ENCODE measurements at places on chromosomes 16 and 17. TPM values are rescaled to one million over a fixed set of nuclear protein-coding genes. Genes with fewer than 3 reads are reported as not detected.

RNF222 gene
- total RNA-seq, result not detected

NPIPB9 gene
- 1.3 TPM for total RNA-seq

TSNAXIP1 gene
- total RNA-seq, result 0.51 TPM

KRTAP9-4 gene
- total RNA-seq, result not detected

DRC3 gene
- total RNA-seq, result 1.5 TPM

HSBP1 gene
- 99.9 TPM for total RNA-seq

CSF3 gene
- 0.90 TPM for total RNA-seq

SLC38A8 gene
- total RNA-seq, result not detected

OR1F1 gene
- total RNA-seq, result not detected

KRTAP2-2 gene
- total RNA-seq, result not detected

LITAFD gene
- not detected for total RNA-seq

CIITA gene
- total RNA-seq, result under 0.01 TPM

NOXO1 gene
- 0.13 TPM for total RNA-seq

GALNS gene
- total RNA-seq, result 7.2 TPM

TEKT5 gene
- total RNA-seq, result not detected

CRAMP1 gene
- 12.9 TPM for total RNA-seq

DBNDD1 gene
- total RNA-seq, result 12.3 TPM

CYB561 gene
- 12.9 TPM for total RNA-seq

KRT15 gene
- 1.2 TPM for total RNA-seq

PSKH1 gene
- 17.6 TPM for total RNA-seq

HAP1 gene
- total RNA-seq, result 0.13 TPM

CDH1 gene
- not detected for total RNA-seq

TRIM47 gene
- 74.0 TPM for total RNA-seq

CCL17 gene
- not detected for total RNA-seq

CNGB1 gene
- total RNA-seq, result not detected

NEURL4 gene
- total RNA-seq, result 15.0 TPM

SRL gene
- under 0.01 TPM for total RNA-seq

CDH3 gene
- under 0.01 TPM for total RNA-seq

SLC52A1 gene
- total RNA-seq, result 0.25 TPM

All from dermis microvascular lymphatic vessel endothelial cell (primary cell).